ENCODE measurements at places on chromosomes 6 and 20.

- DNase-seq: no peak
Observed at GRCh38 chr20:15705975-15706374, 867.3 kb downstream of the KIF16B start.

DNA sequence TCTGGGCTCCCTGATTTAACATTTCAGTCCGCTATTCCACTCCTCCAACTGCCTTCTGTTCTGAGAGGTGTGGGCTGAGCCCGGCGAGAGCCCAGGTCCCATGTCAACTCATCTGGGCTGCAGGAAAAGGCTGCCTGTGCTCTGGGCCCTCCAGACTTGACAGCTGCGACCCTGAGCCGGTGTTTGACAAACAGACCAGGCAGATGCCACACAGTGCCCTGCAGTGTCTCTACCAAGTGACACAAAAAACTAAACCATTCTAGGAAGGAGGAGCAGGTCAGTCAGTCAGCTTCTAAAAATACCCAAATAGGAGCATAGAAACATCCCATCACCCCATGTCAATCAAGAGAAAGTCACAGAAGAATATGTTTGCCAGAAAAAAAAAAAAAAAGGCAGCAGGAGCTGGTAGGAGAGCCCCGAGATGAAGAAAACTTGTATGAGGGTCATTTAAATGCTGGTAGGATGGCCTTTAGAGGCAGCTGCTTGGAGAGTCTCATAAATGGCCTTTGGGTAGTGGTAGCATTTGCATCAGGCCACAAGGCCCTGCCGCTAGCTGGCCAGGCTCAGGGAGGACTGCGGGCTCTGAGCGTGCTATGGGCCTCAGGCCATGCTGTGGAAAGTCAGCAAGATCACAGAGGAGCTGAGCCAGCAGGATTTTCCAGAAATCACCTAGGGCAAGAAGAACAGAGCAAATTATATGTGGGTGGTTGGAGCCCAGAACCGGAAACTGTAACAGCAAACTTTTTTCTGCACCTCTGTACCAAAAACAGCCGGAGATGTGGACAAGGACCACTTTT is 36.6 kb upstream of the GFOD1 start:
- no peak for DNase-seq

DNA sequence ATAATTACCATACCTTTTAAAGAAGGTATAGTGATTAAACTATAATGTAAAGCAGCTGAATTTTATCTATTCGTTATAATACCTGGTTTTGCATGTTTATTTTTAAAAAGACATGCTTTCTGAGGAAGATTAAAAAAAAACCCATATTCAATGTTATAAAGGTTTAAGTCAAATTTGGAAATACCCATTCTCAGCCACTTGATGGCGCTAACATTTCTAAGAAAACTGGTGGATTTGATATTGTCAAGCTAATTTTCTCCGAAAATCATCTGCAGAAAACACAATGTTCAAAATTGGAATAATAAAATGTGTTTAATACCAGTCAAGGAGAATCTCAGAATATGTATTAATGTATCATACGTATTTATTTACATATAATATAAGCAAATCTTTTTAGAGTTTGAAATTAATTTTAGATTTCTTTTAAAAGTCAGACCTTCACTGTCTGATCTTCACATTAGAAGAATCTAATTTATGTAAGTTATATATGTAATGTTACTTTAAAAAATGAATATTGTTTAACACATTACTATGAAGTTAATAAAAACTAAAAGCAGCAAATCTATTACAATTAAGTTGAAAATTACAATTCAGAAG is 35.0 kb downstream of the SHPRH start:
- no peak for DNase-seq

DNA sequence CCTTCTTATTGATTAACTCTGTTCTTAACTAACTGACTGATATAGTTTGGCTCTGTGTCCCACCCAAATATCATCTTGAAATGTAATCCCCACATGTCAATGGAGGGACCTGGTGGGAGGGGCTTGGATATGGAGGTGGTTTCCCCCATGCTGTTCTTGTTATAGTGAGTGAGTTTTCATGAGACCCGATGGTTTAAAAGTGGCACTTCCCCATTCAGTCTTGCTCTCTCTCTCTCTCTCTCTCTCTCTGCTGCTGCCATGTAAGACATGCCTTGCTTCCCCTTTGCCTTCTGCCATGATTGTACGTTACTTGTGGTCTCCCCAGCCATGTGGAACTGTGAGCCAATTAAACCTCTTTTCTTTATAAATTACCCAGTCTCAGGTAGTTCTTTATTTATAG is 81.8 kb upstream of the SPACA1 start:
- no peak for DNase-seq

GRCh38 chr20:19652591-19653026 is 105.4 kb upstream of the RIN2 start:
- DNase-seq: no peak

DNA sequence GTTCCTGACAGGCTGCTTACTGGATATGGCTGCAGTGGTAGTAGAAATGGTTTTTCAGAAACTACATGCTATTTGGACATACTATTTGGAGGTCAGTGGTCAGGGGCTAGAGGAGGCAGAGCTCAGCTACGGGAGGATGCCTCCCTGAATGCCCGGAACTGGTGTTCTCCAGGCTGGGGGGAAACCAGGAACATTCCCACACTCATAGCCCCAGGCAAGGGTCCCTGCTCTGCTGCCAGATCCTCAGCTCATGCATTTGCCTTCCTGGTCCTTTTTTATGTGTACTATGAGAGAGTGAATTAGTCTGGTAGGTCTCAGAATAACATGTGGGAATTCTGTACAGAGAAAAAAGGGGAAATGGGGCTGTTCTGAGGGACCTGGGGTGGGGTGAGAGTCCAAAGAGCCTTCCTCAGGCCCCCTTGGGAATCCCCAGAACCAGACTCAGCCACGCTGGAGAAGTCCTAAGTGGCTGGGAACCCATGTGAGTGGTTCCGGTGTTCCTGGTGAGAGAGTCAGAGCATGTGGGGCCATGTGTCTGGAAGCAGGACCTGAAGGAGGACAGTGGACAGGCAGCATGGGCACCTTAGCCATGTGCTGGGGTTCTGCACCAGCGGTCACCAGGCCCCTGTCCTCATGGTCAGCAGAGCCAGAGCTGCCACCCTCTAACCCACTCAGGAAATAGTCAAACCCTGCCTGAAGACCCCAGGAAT is 58.0 kb upstream of the MYL9 start:
- no peak for DNase-seq

- no peak for DNase-seq
Observed at GRCh38 chr6:35750557-35750956, 13.7 kb downstream of the ARMC12 start.

DNA sequence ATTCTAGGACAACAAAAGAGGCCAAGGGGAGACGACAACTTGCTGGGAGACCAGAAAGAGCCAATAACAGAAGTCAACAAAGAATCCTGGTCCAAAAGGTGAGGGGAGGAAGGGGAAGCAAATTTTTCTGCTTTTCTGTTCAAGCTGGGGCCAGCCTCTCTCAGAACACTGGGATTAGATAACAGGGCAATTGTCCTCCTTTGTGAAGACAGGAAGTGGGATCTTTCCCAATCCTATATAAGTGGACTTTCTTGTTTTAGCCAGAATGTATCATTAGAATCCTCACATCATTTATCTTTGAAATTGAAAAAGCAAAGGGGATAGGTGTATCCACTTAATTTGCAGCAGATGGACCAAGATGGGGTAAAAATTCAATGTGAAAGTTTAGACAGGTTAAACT is 101.2 kb upstream of the COL21A1 start:
- DNase-seq: no peak

DNA sequence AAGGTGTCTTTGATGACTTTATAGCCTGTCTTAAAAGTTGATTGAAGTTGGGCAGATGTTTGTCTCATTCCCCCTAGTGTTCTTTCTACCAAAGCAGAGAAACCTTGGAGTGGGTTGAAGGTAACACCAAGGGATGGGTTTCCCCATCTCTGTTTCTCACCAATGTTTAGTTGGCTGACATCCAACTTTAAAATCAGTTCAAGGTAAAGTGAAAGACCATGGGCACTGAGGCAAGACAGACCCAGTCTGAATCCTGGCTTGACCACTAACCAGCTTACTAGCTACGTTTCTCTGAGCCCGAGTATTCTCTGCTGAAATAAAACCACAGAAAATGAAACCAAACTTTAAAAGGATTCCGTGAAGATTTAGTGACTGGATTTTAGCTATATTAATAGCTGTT is 258.9 kb downstream of the KIF16B start:
- no peak for DNase-seq

- DNase-seq: no peak
Observed at GRCh38 chr20:37649017-37649416, 44.8 kb upstream of the CTNNBL1 start.

- no peak for DNase-seq
Observed at GRCh38 chr6:107110200-107110599, 5.1 kb downstream of the BEND3 start.

- DNase-seq: peak; percentile 67
Observed at GRCh38 chr6:166656230-166657151, 29.4 kb upstream of the RPS6KA2 start.

- DNase-seq: no peak
Observed at GRCh38 chr6:134455319-134455718, 137.4 kb upstream of the SGK1 start.

- DNase-seq: no peak
Observed at GRCh38 chr6:136383268-136383937, 93.8 kb upstream of the BCLAF1 start.

DNA sequence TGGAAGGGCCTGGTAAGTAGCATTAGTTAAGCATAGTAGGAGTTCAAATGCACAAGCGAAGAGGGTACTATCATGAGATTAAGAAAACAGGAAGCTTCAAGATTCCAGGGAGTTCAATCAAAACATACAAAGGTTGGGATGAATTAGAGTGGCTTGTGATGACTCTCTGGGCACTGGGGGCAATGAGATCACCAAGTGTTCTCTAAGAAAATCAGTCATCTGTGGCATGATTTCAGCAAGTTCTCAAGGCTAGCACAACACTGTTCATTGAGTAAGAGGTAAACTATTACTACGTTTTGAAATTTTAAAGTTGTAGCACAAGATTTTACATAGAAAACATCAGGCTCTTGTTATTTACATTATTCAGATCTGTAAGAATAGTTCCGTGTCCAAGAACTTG is 139.7 kb upstream of the FLRT3 start:
- DNase-seq: no peak

DNA sequence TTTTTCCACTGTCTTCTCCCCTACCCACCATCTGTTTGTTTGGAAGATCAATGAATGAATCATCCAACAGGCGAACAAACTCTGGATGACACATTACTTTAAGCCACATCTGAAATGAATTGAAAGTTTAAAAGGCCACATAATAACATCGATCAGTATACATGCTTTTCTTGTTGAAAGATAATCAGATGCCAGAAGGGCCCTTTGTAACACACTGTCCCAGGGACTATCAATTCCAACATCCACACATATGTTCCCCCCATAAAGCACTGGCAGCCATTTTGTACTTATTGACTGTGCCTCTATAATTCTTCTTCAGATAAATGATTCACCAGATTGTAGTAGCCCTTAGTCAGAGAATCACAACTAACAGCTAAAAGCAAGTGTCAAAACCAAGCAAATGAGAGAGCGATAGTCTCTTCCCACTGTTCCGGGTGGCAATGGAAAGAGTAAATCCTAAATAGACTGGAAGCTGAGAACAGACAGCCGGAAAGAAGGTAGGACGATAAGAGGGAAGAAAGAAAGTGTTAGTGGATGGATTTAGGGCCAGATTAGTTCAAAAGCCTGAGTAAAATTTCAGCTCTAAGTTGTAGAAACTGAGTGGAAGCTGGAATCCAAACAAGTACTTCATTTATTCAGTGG is 184.9 kb upstream of the TENT5A start:
- no peak for DNase-seq

DNA sequence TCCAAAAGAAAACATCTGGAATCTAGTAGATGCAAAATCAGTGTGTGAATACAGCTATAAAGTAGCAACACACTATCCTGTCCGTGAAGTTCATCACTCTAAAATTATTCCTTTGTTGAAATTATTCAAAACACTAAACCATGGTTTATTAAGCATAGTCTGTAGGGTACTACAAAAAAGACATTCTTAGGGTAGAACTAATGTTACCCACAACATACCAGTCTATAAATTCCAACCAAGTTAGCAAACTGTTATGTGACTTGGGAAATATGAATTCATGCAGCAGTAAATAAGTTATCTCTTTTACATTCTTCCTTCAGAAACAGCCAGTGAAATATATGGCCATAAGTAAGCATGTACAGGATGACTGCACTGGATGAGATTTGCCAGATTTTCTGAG is 580.3 kb upstream of the ADGRB3 start:
- DNase-seq: no peak

GRCh38 chr6:44411141-44411540 is 23.6 kb downstream of the CDC5L start:
- DNase-seq: no peak

DNA sequence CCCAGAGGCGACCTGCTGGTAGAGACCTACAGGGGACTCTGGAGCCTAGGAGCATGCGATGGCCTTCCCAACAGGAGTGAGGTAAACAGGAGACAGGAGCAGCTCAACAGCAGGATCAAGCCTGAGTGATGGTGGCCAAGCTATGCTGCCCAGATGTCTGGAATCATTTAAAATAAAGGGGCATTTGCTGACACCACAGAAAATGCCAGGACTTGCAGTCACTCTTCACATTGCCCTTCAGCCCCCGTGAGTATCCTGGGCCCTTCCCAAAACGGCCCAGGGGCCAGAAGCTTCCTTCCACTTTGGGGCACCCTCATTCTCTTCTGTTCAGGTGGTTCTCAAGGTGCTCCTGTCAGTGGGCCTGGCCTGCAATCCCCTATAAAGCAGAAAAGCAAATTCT is 23.2 kb downstream of the INSM1 start:
- DNase-seq: no peak

GRCh38 chr20:18218280-18218679 is 70.0 kb upstream of the ZNF133 start:
- DNase-seq: no peak

DNA sequence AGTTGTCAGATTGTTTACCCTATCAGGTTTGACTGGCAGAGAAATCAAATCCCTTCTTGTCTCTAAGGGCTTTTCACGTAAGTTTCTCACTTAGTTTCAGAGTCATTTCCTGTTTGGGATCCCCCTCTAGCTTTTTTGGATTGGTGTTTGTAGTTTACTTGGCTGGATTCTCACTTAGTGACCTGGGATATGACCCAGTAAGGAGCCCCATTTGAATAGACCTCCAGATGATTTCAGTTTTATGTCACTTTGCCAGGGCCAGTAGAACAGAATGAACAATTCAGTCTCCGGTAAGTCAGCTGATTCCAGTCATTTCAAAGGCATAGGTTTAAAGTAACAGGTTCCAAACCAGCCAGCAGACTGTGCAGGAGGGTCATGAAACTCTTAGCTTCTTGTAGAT is 8.2 kb downstream of the FAM135A start:
- DNase-seq: no peak

DNA sequence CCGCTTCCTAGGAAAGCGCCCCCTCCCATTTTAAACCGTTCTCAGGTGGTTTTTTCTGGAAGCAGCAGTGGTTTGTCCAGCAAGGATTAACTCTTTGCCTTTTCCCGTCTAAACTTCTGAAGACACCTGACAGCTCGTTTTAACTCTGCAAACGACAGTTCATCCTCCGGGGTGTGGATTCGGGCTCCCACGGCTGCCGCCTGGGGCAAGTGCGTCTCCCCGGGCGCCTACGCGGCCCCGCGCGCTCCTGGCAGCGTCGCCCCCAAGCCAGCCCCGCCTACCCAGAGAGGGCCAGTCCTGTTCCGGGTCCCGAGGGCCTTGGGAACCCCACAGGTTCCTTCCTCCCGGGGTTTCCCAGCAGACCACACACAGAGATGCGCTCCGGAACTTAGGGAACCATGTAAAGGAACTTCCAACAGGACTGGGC is 54.4 kb downstream of the PRR18 start:
- no peak for DNase-seq

- DNase-seq: no peak
Observed at GRCh38 chr6:7644417-7644816, 54.4 kb downstream of the SNRNP48 start.

GRCh38 chr6:75020376-75020775 is 185.5 kb downstream of the COL12A1 start:
- DNase-seq: no peak

All from body of pancreas (tissue), 4 donors.